Activated CD4-positive, alpha-beta T cell treated with anti-CD3 and anti-CD28 coated beads for 4 hours (primary cell): ENCODE measurements at places on chromosomes 3 and 15.

GRCh38 chr3:143848704-143849103 lies 436 bp upstream of the SLC9A9 start:
- DNase-seq, result no peak

GRCh38 chr15:72912121-72912520 lies 128.6 kb upstream of the ADPGK start:
- no peak for DNase-seq

DNA sequence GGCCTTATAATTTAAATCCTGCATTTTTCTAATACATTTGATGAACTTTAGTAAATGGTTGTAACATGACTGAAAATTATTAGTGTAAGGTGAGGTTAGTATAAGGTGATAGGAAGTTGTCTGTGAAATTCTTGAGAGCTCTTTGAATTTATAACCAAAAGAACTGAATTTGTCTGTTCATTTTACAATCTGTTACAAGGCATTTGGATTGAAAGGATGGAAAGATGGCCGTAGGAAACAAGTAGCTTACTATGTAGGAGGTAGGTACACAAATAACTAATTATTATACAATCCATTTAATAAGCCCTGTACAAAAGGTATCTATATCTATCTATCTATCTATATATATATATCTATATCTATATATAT lies 6.6 kb downstream of the DIPK2A start:
- no peak for DNase-seq

DNA sequence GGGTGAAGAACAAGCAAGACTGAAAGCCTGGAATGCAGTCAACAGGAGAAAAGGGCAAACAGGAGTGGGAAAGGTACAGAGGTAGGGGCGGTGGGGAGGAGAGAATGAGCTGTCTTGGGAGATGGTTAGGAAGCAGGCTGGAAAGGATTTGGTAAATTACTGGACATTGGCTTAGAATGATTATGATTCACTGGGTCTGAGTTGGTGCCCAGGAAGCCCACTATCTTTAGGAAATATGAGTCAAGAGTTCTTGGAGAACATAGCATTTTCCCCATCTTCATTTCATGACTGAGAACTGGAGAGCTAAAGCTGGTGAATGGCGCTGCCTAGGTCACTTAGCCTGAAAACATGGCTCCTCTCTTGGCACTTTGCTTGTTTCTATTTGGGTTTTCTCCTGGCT lies 74.7 kb upstream of the C3orf80 start:
- DNase-seq, result no peak

GRCh38 chr3:120281261-120281660 lies 3.8 kb downstream of the GPR156 start:
- no peak for DNase-seq
